ENCODE measurements at places on chromosomes 5 and 9.

DNA sequence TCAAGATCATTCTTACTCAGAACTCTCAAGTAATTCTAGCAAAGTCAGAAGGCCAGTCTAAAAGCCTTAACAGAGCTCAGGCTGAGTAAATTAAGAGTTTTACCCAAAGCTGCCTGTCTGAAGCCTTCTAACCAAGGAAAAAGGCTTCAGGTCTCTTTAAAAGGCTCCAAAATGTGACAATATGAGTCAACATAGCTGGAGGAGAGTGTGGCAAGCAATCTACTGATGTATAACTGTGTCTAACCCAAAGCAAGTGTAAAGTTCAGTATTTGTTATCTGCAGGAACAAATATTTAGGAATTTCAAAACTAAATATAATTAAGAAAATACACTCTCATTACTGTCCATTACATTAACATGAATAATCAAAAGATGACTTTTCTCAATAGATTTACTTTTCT, 11.0 kb downstream of the ZBTB5 start:
- DNase-seq = no peak

DNA sequence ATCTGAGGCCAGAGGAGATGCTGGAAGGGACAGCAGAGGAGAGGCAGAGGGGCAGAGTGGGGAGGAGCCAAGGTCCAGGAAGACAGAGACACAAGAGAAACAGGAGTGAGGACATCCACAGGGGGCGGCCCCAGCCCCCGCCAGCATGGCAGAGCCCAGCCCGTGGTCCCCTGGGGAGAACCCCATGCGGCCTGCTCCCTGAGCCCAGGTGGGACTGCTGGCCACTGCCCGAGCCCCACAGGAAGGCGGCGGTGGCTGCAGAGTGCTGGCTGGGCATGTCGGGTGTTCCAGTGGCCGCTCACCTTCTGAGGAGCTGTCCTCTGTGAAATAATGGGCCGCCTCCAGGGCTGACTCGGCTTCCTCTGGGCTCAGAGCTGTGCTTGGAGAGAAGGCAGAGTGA, 8.9 kb upstream of the MRNIP start:
- no peak for DNase-seq

DNA sequence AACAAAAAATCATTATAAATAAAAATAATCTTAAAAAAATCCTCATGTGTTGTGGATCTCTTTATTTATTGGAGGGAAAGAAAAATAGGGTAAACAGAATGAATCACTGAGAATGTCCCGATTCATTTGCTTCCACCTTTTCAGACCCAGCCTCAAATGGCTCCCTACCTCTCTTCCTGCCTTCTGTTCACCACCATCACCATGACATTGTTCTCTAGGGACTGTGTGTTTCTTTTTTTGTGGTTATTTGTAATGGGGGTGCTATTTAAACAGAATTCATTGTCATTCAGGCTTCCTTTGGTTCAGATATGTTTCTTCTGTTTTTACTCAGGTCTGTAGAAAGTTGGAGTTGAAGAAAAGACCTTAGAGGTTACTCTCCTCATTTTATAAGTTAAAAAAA, 198.2 kb downstream of the KIF4B start:
- DNase-seq = no peak

- no peak for DNase-seq
These were observed 9.0 kb downstream of the FCN2 start for GRCh38 chr9:134889386-134890154.

DNA sequence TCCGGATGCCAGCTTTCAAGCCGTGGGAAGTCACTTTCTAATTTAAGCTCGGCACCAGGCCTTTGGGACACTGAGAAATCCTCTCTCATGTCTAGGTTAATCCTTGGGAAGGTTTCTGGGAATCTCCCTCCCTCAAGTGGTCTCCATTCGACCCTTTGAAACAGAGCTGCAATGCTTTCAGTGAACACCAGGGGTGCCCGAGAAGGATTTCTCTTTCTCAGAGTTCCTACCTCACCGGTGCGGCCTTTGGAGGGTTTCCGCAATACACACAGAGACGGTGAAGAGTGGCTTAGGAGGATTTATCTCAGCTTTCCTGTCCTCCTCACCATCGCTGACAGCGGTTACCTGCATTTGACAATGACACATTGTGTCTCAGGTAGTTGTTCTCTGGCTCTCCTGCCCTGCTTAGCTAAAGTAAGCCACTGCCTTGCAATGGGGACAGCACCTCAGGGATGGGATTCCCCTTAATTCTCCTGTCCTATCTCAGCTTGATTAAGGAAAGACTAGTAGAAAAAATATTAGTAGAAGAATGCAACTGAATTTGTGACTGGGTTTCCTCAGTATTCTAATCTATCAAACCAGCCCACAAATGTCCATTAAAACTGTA, 180.6 kb downstream of the GABRG2 start:
- DNase-seq = no peak

DNA sequence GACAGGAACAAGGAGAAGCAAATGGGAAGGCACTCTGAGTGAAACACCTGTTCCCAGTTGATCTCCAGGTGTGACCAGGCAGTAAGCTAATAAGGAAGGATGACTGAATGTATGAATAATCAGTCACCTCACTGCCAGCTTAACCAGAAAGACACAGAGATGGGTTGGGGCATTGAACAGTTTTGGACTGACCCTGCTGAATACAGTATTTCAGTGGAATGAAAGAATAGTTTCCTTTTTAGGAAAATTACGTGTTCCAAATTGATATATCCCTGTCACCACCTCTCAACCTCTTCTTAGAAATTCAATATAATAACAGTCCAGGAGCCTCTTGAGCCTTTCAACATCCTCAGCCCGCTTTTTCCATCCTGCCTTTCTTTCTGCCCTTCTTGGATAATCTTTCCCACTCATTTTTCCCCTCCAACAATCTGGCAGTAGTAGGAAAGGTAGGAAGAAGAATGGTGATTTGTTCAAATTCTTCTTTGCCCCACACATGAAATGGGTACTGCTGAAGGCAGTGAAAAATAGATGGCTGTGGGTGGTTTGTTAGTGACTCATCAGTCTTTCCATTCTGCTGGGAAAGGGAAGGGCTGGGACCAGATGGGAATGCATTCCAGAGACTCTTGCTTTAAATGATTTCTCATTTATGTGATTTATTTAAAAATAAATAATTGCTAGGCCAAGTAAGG, 117.9 kb downstream of the ZSWIM6 start:
- no peak for DNase-seq

- DNase-seq = peak; percentile 24
These were observed 70.4 kb upstream of the CTSV start for GRCh38 chr9:97109194-97109811.
